ENCODE measurements at places on chromosomes 12 and 14.

DNA sequence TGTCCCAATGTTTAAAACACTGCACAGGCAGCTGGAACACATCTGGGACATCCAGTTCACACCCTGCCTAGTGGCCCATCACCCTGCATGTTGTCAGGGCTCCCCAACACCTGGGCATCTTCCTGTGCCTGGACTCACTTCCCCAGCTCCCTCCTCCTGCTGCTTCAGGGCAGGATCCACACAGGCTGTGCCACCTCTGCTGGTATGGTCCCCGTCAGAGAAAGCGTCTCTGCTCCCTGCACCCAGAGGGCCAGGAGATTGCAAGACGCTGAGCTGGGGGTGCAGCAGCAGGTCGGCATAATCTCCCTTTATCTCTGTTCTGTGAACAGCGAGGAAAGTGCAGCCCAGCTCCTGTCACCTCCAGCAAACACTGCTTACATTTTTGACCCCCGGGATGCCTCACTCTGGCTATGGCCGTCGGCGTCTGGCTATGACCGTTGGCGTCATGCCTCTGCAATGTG, 124.3 kb downstream of the ADGRD1 start:
- DNase-seq = no peak

DNA sequence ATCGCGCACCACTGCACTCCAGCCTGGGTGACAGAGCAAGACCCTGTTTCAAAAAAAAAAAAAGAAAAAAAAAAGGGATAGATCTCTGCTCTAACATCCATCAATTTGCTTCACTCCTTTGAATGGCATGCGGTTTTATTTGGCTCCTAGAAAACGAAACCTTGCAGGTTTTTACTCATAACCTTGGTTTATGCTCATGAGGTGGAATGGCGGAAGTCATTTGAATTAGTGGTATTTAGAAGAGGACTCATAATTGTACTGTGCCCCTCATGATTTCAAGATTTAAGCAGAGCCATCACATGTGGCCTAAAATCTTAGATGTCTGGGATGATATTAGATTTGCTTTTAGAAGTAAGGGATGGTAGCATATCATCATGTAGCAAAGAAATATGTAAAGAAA, 29.4 kb downstream of the RBMS2 start:
- no peak for DNase-seq

GRCh38 chr12:91871751-91872150, 273.9 kb downstream of the BTG1 start:
- DNase-seq = no peak

- no peak for DNase-seq
These were observed 17.3 kb downstream of the GPR68 start for GRCh38 chr14:91227183-91227628.

- DNase-seq = peak; percentile 45
These were observed 137.4 kb downstream of the AEBP2 start for GRCh38 chr12:19576506-19577280.

DNA sequence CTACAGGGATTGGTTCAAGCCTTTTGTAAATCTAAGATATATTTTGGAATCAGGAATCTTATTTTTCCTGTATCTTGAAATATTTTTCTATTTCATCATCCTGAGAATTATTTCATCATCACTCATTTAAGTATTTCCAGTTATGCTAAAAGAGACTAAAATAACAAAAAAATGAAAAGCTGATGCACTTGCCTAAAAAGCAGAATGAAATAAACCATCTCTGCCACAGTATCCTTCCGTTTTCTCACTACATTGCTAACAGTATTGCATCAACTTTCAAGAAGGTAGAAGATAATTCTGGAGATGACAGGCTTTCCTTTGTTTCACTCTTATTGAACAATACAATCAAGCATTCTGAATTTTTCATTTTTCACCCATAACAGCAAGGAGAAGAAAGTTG, 31.1 kb upstream of the EIF5 start:
- DNase-seq = no peak

GRCh38 chr12:78611504-78611903, 253.1 kb upstream of the SYT1 start:
- no peak for DNase-seq

DNA sequence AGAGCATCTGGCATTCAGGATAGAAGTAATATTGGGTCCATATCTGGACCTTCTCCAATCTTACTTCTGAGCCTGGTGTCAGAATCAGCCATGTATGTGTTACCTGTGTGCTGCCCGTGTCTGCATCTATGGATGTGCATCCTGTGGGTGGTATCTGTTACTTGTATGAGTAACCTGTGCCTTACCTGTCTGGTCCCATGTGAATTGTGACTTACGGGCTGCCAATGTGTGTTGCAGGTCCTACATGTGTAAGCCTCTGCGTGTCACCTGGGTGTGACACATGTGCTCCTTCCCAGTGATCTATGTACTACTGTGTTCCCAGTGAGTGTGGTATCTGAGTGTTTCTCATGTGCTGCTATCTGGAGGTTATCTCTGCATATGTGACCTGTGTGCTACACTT, 208.4 kb downstream of the ADGRD1 start:
- DNase-seq = no peak

DNA sequence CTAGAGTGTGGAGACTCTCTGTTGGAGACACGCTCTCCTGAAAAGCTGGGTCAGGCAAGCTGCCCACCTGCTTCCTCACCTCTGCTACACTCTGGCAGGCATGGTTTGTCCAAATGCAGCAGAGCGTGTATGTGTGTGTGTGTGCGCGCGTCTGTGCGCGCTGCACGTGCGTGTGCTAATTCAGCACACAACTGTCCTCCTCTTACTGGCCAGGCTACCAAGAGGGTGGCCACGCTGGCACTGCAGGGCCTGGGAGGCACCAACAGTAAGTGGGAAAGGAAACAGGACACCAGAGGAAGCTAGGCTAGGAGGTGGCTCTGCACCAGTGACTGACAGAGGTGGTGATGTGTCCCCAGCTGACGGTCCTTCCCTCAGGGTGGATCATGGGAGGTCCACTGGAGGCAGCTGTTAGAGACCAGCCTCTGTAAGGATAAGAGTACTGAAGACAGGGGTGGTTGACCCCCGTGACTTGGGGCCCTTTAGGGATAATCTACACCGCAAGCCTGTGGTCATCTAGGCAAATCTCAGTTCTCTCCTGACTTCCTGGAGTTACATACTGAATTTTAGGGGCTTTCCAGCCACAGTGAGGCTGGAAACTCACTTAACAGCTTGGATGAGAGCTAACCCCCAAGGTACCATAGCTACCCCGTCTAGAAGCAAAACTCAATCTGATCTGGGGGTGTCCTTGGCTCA, 15.6 kb upstream of the TFCP2 start:
- no peak for DNase-seq

DNA sequence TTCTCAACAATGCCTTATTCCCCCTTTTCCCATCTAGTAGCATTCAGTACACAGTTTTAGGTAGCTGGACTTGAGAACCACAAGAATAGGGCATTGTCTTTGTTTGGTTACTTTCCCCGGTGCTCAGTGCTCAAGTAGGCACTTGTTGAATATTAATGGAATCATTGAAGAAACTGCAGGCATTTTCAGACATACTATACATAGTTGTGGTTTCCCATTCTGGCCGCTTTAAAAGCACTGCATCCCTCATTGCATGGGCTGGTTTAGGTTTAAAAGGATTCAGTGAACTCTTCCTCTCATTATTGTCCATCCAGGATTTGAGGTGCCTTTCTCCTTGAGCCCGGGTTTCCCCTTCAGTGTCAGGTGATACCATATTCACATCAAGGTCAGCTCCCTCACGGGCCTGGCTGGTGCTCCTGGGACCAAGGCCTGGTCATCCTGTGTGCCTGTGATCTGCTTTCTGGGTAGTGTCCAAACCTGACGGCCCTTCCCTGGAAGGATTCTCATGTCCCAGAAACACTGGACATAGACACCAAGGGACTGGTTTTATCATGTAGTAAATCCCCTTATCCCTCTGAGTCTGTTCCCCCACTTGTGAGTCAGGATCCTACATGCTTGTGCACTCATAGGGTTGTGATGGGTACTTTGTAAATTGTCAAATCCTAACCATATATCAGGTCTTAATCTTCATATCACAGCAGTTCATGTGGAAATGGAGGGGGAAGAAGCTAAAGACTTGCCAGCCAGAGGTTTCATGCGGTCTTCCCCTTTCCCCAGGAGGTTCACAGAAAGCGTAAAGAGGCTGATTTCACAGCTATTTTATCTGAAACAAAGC, 7.4 kb downstream of the TCP11L2 start:
- no peak for DNase-seq

DNA sequence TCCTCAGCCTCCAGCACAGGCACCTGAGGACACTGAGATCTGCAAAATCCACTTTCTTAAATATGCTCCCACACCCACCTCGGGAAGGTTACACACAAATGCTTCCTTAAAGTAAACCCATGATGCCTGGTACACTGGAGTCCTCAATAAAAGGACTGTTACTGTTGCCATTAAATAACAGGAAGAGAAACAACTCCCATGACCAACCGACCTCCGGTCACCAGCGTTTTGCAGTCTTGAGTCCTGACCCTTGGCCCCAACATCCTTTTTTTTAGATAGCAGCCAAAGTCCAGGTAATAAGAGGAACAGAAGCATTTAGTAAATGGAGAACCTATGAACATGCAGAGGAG, 42.4 kb downstream of the ITPK1 start:
- DNase-seq = no peak

- no peak for DNase-seq
These were observed 53.5 kb downstream of the NTF3 start for GRCh38 chr12:5485454-5485853.

- DNase-seq = no peak
These were observed 882 bp downstream of the HECTD1 start for GRCh38 chr14:31206536-31207286.

All from smooth muscle cell of the brain vasculature (primary cell).